ENCODE measurements at places on chromosomes 4 and X. TPM values are rescaled to one million over a fixed set of nuclear protein-coding genes. Genes with fewer than 3 reads are reported as not detected.

The TLL1 gene
- total RNA-seq: 0.31 TPM

The GPC4 gene
- 96.5 TPM for total RNA-seq

The PAGE5 gene
- total RNA-seq: not detected

The TBC1D25 gene
- 4.0 TPM for total RNA-seq

The CPXCR1 gene
- total RNA-seq: not detected

The CITED1 gene
- 1.4 TPM for total RNA-seq

The GLRB gene
- total RNA-seq: 1.4 TPM

The STK26 gene
- total RNA-seq: 240 TPM

The ERVMER34-1 gene
- total RNA-seq: 3.4 TPM

The BOD1L1 gene
- 11.4 TPM for total RNA-seq

The KLHL4 gene
- 49.3 TPM for total RNA-seq

The NAA11 gene
- not detected for total RNA-seq

The SORCS2 gene
- total RNA-seq: 4.9 TPM

The SMIM10 gene
- 3.0 TPM for total RNA-seq

The SLC26A1 gene
- 0.03 TPM for total RNA-seq

The CRMP1 gene
- total RNA-seq: 106 TPM

The YY2 gene
- total RNA-seq: 0.30 TPM

The MAGEB17 gene
- 0.21 TPM for total RNA-seq

The MAGEB2 gene
- 0.35 TPM for total RNA-seq

The SLC25A31 gene
- not detected for total RNA-seq

The SPINK2 gene
- total RNA-seq: 4.5 TPM

The MAGEE2 gene
- not detected for total RNA-seq

The MAOB gene
- 1.00 TPM for total RNA-seq

The UCP1 gene
- total RNA-seq: not detected

The PPBP gene
- not detected for total RNA-seq

The PCYT1B gene
- total RNA-seq: 22.9 TPM

The ZNF518B gene
- total RNA-seq: 39.2 TPM

The L1CAM gene
- 17.0 TPM for total RNA-seq

The LEF1 gene
- 0.28 TPM for total RNA-seq

The FGF5 gene
- total RNA-seq: not detected

The CENPVL3 gene
- total RNA-seq: 1.5 TPM

The GYPA gene
- total RNA-seq: not detected

The NHSL2 gene
- total RNA-seq: 7.5 TPM

The SPANXN2 gene
- not detected for total RNA-seq

The FHDC1 gene
- total RNA-seq: 4.6 TPM

The SLC4A4 gene
- total RNA-seq: 0.55 TPM

The FAAH2 gene
- total RNA-seq: 7.5 TPM

The GLOD5 gene
- total RNA-seq: not detected

The PCDH7 gene
- 3.7 TPM for total RNA-seq

The BEX1 gene
- total RNA-seq: 81.4 TPM

The PROM1 gene
- 53.4 TPM for total RNA-seq

The LNX1 gene
- 1.6 TPM for total RNA-seq

The ZNF157 gene
- total RNA-seq: 0.31 TPM

Data from H7 (cell line).